GM12864 (cell line): ENCODE measurements at places on chromosomes 2 and 18.

DNA sequence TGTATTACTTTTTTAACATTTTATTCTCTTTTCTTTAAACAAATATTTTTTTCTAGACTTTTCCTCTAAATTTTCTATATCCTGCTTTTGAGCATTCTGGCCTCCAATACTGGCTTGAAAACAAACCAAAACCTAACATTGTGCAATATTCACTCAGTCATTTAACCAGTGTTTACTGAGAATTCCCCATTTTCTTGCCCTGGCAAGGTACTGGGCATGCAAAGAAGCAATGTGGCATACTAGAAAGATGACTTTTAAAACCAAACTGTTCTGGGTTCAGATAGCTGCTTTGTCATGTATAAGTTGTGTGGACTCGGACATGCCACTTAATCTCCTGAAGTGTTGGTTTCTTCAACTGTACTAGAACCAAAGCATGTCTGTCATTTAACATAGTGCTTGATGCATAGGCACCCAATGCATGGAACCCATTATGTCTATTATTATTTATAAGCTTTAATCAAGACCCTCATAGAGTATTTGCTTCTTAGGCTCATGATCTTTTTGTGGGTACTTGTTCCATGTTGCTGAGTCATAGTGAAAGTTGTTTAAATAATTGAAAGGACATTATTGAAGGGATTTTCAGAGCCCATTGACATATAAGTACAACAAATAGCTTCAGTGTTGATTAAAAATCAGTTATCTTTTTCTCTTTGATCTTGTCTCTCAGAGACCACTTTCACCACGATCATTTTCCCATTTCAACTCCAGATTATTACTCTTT, 185.4 kb upstream of the OSR1 start:
- no peak for DNase-seq

DNA sequence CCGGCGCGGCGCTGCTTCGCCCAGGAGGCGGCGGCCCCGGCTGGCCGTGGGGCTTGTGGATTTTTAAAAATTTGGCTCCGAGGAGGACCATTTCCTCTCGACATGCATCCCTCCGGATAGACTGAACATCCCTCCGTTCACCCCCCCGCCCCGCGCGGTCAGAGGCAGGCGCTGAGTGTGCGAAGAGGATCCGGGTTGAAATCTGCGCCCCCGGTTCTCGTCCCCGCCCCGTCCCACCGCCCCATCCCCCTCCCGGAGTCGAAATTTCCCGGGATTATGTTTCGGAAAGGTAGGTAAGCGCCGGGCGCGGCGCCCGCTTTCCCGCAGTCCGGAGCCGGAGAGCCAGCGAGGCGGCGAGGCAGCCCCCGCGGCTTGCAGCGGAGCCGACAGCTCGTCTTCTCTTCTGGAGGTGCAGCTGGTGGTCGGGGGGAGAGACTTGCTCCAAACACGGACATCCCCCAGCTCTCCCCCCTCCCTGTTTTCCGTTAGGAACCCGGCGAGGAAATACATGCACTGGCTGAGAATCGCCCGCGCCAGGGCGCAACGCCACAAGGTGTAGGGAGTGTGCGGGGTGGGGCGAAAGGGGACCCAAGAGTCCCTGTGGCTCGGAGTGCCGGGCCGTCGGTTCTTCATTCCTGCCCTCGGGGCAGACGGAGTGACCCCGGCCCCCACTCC, at the start of gene PRKCE:
PRKCE (plus strand) TSS at position 261 of the 675 bp plus-strand sequence.
- DNase-seq = no peak

DNA sequence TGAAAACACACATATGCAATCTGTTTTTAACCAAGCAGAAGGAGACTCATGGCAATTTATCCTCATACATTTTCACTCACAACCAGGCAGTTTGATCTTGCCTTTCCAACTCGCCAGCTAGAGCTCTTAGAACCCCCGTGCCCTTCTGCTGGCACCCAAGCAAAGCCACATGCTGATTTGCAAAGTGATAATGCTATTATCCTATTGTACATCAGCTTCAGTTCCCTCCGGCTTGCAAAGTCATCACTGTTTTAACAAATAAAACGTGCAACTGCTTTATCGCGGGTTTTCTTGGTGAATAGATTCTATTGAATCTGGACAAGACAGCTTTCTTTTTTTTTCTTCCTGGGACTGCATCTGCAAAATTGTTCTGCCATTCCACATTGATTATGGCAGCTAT, 314.6 kb downstream of the LNPK start:
- DNase-seq = no peak

- DNase-seq = no peak
Observed at GRCh38 chr2:25552318-25552717, 121.1 kb downstream of the DTNB start.

DNA sequence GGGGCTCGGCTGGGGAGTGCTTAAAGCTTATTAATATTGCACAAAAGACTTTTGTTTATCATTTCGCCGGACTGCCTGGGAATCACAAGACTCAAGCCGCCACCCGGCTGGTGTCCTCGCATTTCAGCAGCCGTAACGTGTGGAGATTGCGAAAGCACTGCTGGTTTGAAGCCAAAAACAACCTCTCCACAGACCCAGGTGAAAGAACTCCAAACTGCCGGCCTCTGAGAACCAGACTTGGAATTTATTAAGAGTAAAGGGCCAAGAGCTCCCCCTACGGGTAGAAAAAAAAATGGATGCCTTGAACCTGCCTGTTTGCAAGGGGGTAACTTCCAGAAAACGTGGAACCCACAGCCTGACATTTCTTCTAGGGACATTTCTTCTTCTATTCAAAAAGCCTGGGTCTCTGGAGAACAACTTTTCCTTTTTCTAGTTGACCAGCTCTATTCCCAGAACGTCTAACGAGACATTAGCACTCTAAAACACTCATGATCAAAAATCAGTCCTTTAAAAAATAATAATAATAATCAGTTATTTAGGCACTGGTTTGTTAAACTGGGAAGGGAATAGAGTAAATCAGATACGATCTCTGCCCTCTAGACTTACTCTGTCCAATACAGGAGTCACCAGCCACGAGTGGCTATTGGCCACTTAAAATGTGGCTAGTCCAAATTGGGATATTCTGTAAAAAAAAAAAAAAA, 216.3 kb downstream of the C1D start:
- DNase-seq = peak; percentile 7

GRCh38 chr2:84132370-84132769, 326.7 kb downstream of the SUCLG1 start:
- DNase-seq = no peak

GRCh38 chr2:38317725-38318124, 59.3 kb downstream of the ATL2 start:
- DNase-seq = no peak

GRCh38 chr18:9156604-9157249, 20.1 kb downstream of the ANKRD12 start:
- DNase-seq = no peak

DNA sequence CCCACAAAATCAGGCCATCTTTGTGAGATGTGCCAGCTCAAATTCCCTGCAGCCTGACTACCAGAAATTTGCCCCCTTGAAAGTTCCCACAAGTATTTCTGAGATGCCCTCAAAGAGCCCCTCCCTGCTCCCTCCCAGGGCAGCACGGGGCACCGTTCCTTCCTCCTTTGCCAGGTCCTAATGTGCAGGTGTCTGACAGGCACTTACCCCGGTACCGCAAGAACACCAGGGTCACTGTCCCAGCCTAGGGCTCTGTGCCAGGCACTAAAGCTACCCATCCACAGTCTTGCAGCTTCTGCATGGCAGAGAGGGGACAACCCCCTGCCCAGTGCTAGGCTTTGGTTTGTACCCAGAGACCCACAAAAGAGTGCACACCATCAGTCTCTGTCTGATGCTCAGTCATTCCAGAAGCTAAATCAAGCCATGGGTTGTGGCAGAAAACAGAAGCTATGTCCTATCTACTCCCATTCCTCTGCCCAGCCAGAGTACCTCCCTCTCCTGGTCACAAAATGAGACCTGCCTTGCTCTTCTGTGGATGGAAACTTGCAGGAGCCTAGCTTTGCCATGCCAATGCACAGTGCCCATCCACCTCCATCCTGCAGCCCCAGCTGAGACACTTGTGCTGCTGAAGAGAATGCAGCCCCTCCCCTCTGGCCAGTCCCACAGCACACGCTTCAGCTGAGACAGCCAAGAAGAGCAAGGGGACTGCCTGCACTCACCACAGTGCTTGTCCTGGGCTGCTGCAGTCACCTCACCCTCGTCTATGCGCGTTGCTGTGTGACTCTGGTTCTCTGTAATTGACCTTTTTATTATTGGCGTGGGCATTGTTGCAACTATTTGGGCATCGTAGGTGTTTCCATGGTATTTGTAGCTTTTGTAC, 48.7 kb downstream of the INPP5D start:
- no peak for DNase-seq

DNA sequence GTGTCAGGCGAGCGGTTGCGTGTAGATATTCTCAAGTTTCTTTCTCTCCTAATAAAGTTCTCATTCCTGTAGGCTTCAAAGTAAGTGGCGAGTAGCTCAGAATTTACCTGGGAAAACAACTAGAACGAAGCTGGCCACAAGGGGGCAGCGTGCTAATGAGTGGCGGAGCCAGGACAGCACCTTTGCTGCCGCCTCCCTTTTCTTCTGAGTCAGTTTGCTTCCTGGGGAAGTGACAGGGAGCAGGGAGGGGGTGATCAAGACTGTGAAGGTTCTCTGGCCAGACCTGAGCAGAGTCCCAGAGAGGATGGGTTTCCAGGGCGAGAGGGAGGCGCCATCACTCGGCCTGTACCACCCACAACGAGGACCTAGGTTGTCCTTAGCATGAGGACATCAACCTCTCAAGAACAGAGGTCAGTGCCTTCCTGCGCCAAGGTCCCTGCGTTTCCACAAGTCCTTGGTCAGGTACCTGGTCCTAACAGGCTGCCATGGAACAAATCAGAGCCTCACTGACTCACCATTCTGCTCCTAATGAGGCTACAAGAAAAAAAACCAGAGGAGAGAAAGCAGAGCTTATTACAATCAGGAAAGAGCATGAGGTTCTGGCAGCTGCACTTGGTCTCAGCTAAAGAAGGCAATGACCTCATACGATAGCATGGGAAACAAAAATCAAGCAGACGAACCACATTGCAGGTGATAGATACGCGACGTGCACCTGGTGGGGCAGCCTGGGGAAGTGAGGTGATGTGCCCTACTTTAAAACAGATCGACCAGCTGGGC, 98.7 kb downstream of the PLB1 start:
- DNase-seq = peak; percentile 52

GRCh38 chr2:206987810-206988209, 48.5 kb downstream of the CPO start:
- DNase-seq = no peak

GRCh38 chr2:42906557-42907411, 114.4 kb upstream of the HAAO start:
- no peak for DNase-seq

- no peak for DNase-seq
Observed at GRCh38 chr18:77161383-77161782, 28.8 kb upstream of the MBP start.

- DNase-seq = no peak
Observed at GRCh38 chr2:118119761-118120400, 31.6 kb downstream of the INSIG2 start.

- DNase-seq = no peak
Observed at GRCh38 chr2:46308081-46308480, 10.9 kb downstream of the EPAS1 start.

- DNase-seq = no peak
Observed at GRCh38 chr2:108128249-108128648, 111.5 kb upstream of the SULT1C3 start.

DNA sequence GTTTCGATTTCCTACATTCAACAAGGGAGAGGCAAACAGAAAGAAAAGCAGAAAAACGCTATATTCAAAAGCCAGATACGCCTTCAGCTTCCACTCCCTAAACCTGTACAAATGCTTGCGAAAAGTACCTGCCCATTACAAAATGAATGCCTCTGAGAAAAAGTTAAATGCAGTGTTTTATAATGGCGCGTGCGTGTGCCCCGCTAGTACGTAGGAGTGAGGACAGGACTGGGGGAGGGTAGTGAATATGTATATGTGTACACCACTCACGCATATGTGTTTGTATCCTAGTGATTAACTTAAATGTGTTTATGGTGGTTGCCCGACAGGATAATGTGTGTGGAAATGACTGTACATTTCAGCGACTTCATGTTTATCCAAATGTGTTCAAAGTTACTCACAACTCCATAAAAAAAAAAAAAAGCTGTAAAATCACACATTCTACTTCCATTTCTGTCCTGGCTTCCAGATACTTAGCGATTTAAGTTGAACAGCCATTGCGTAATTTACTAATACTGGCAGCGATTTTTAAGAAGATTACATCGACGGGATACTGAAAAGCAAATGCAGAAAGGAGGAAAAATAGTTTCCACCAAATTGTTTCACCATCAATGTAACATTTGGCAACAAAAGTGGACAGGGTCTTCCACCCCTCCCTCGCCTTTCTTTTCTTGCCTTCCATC, 1.3 kb downstream of the NEUROD1 start:
- no peak for DNase-seq

DNA sequence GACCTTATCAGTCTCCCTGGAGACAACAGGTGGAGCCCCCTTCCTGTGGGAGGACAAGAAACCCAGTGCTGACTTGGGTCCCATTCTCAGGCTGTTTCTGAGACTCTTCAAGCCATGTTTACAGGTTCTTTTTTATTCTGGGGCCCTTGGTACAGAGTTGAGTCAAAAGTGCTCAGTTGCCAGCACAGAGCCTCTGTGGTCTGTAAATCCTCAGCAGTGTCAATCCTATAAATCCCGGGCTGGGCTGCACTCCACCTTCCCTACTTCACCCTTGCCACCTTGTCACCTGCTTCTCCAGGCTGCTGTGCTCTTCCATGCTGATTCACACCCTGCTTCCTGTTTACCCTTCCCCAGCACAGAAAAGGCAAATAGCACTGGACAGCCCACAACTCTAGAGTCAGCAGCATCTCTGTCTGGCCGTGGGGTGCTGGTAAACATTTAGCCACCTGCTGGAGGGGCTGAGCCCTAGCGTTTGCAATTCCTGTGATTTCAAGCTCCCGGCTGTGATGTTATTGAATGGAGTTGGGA, 74.7 kb downstream of the TNFRSF11A start:
- no peak for DNase-seq
